NCI-H345 (cell line): ENCODE measurements at places on chromosomes 11 and 22.

- peak; percentile 31 for DNase-seq
Measured at GRCh38 chr22:30422481-30423300, 2.9 kb upstream of the MTFP1 start.

DNA sequence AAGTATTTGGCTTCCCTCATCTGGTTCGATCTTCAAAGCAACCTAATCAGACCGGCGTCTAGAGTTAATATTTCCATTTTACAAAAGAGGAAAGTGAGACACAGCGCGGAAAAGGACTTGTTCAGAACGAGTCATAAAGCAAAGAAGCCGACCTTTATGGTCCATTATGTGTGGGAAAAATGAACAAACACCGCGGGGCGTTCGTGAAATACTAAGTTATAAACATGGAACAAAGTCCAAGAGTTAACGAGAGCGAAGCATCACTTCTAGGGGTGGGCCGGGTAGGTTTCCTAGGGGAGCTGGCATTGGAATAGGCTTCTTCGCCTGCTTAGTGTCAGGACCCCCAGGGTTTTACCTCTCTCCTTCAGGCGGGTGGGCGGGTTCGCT lies 575 bp downstream of the DUSP18 start:
- DNase-seq: no peak

GRCh38 chr11:1647901-1648652 lies 18.5 kb downstream of the KRTAP5-5 start:
- no peak for DNase-seq

- DNase-seq: peak; percentile 10
Measured at GRCh38 chr11:69000831-69001242, 12.2 kb downstream of the MRGPRF start.

DNA sequence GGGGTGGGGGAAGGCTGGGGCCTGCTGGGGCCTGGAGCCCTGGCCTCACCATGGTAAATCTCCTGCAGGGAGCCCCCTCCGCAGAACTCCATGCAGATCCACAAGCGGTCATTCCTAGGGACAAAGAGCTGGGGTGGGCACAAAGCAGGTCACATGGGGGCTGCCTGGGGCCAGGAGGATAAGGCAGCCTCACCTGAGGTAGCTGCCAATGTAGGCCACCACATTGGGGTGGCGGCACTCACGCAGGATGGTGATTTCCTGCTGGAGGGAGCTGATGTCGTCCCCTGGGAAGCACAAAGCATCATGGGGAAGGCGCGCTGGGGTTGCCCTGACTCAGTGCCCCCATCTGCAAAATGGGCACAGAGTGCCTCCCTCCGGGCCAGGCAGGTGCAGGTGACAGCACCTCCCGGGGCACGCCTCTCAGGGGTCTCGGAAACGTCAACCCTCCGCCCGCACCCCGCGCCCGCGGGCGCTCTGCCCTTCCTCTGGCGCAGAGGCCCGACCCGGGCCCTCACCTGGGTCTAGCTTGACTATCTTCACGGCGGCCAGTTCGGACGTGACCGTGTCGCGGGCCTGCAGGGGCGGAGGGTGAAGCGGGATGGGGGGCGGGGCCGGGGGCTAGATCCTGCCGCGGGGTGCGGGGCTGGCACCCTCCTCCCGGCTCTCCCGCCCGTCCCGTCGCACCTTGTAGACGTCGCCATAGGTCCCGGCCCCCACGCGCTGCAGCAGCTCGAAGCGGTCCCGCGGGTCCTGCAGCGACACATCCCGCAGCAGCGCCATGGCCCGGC lies 450 bp downstream of the MAP4K2 start:
- DNase-seq: no peak

DNA sequence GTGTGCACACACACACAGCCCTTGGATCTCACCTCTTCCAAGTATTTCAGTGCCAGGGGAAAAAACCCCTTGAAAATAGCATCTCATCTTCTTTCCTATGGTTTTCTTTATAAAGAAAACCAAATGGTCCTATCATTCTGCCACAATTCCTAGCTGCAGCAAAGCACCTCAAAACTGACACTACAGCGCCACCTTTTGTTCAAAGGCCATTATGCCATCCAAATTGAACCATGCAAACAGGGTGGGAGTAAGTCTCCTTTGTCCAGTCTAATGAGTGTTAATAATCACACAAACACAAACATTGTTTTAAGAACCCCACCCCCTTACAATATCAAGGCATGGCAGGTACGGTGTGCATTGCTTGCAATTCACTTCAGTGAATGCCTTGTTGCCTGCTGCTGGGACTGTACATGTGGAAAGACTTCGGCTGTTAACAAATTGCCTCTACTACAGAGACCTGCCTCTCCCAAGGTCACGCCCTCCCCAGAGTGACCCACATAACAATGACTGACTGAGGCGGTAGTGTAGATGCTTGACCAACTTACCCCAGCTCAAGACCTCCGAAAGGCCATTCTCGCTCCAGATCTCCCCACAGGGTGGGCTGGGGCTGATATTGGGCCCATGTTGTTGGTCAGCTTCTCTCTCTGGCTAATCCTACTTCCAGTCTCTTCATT lies 31.7 kb downstream of the FAM181B start:
- peak; percentile 17 for DNase-seq

DNA sequence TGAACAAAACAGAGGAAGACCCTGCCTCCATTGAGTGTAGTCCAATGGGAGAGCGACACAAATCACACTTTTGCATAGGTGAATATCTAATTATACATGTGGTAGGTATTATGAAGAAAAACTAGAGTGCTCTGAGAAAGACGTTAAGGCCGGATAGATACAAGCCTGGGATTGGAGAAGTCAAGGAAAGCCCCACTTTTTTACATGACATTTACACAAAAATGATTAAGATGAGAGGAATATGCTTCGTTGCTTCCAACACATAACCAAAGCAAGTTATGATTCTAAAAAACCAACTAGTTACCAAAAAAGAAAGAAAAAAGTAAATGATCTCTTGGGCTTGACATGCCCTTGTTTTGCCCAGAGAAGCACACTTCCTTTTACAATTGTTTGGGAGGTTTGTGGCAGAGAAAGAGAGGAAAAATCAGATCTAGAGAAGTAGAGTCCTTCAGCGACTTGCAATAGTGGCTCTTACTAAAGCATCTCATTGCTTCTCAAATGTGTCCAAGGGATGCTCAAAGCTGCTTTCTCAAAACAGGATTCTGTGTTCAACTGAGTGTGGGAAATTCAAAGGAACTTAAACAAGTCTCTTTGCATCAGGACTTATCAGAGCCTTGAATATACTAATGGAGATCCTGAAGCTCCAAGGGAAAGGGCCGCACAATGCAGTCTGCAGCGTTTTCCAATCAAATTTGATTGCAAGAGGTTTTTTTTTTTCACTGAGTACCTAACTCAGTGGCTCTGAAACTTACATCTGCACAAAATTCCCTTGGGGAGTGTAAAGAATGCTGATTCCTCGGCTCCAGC lies 38.8 kb downstream of the FLI1 start:
- no peak for DNase-seq

GRCh38 chr22:27194096-27194748 lies 536.8 kb downstream of the MIAT start:
- no peak for DNase-seq

DNA sequence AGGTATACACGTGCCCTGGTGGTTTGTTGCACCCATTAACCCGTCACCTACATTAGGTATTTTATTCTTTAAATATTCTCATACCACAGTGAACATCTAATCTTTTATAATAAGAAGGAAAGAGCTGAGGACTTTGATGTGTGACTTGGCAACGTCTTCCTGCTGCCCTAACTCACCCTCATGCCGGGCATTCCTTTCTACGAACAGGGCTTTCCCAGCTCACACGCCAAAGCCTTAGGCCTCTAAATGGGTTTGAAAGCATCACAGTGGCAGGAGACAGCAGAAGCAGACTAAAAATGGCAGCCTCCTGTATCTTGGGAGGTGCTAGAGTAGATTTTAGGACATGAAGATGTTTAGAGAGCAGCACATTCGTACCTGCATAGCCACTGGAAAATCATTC lies 52.6 kb downstream of the CLTCL1 start:
- no peak for DNase-seq

GRCh38 chr22:37953062-37953436 lies 352 bp downstream of the C22orf23 start:
- no peak for DNase-seq

DNA sequence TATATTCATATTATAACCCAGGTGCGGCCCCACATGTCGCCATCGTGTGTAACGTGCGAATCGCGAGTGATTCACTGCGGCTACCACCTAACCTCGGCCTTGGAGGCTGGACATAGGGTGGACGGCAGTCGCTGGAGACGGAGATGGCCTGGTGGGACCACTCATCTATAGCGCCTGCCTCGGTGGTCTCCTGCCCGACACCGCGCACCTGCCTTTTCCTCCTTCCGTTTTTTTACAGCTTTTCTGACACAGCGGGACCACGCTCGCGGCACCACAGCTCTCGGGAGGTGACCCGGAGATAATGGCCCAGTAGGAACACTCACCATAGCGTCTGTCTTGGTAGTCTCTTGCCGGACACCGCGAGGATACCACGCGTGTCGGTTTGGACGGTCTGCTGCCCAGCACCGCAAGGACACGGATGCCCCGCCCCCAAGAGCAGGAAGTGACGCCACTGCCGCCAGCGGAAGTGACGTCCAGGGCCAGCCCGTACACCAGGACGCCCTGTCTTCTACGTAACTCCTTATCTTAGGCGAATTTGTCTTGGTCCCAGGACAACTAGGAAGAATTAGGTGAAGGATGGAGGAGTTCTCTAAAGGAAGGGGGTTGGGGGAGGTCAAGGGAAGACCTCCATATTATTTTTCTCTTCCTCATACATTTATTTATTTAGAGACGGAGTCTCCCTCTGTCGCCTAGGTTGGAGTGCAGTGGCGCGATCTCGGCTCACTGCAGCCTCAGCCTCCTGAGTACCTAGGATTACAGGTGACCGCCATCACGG lies 6.4 kb downstream of the SNU13 start:
- no peak for DNase-seq

- DNase-seq: no peak
Measured at GRCh38 chr22:37492428-37493344, 6.5 kb upstream of the MFNG start.

GRCh38 chr22:42919199-42919598 lies 62.1 kb upstream of the ARFGAP3 start:
- DNase-seq: no peak

- DNase-seq: no peak
Measured at GRCh38 chr11:35235936-35236666, 97.1 kb downstream of the CD44 start.

DNA sequence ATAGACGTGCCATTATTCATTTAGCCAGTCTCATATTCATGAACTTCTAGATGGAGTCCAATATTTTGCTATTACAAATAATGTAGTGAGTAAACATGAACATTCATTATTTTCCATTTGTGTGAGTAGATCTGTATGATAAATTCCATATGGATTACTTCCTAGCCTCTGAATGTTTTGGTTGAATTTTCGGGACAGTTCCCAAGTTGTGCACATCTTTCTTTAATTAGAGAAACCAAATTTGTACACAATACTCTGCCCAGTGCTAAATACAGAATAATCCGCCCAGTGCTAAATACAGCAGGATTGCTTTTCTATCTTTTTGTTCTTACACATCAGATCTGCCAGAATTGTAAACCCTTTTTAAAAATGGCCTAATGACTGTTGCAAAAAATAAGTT lies 17.1 kb upstream of the APLP2 start:
- no peak for DNase-seq

DNA sequence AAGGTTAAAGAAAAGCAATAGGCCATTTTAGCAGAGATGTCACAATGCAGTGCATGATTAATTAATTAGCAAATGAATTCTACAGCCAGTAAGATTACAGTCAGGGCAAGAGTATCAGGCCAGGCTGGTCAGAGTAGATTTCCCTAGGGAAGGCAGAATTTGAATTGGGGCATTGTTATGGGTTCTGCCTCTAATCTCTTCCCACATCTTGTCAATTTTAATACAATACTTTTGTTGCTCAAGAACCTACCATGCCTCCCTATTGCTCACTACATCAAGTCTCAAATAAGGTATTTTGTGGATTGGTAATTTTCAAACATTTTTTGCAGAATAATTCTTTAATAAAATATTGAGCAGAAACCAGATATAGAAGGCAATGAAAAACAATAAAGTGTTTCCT lies 103.7 kb downstream of the CCDC81 start:
- DNase-seq: no peak

- DNase-seq: no peak
Measured at GRCh38 chr11:120136356-120136755, 1.6 kb downstream of the TRIM29 start.

GRCh38 chr11:16204261-16204660 lies 152.1 kb downstream of the SOX6 start:
- no peak for DNase-seq

DNA sequence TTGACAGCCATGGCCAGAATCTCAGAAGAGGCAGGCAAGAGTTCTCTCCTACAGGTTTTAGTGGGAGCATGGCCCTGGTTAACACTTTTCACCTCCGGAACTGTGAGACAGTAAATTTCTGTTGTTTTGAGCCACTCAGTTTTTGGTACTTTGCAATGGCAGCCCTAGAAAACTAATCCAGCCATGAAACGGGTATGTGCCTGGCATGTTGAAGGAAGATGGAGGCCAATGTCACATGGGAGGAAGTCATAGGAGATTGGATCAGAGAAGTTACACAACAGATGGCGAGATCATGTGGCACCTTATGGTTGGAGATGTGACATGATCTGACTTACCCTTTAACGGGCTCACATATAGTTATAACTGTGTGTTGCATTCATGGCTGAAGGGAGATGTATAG lies 63.2 kb upstream of the EED start:
- DNase-seq: no peak

GRCh38 chr11:23206741-23207336 lies 346.6 kb upstream of the CCDC179 start:
- no peak for DNase-seq

DNA sequence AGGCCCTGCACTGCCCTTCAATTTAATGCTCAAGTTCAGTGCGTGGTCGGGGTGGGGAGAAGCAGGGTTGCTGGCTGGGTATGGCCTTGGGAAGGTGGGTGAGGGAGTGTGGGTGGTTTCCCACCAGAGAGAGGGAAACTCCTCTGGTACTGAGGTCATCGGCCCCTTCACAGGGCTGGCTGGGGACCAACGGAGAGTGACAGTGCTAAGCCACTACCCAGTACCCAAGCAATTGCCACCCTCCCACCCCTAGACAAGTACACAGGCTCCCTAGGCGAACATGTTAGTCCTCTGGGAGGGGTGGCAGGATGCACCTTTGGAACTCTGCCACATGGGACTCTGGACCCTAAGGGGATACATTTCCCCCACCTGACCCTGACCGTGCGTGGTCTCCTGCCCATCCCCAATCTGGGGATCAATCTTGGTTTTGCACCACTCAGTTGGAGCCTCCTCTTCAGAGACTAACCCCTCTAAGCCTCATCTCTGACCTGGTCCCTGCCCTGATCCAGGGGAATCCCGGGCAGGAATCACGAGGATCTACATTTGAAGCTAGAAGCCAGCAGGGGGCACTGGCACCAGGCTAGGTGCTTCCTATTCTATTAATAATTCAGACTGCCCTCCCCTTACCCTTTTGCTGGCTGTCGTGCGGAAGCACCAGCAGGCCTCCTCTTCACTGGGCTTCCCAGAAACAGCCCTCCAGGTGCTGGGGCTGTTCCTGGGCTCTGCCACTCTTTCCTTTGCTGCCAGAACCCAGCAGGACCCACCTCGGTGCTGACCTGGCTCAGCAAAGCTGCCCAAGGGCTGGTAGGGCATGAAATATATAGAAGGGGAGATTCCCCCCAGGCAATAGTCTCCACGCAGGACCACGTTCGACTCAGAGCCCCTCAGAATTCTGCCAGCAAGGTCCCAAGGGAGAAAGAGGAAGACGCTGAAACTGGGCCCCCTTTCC lies 377.7 kb downstream of the TENM4 start:
- DNase-seq: no peak
